Stimulated activated naive B cell treated with anti-CD40 and anti-IgM and Interleukin-4, amounts not matched to agents 10 μg/mL and 1 μg/mL and 100 μg/mL, for 72 hours (primary cell): ENCODE measurements at places on chromosomes 1 and 21.

GRCh38 chr1:29746076-29746665 lies 509.8 kb downstream of the PTPRU start:
- DNase-seq, result no peak

GRCh38 chr1:10187026-10187334 lies 23.4 kb upstream of the KIF1B start:
- no peak for DNase-seq

DNA sequence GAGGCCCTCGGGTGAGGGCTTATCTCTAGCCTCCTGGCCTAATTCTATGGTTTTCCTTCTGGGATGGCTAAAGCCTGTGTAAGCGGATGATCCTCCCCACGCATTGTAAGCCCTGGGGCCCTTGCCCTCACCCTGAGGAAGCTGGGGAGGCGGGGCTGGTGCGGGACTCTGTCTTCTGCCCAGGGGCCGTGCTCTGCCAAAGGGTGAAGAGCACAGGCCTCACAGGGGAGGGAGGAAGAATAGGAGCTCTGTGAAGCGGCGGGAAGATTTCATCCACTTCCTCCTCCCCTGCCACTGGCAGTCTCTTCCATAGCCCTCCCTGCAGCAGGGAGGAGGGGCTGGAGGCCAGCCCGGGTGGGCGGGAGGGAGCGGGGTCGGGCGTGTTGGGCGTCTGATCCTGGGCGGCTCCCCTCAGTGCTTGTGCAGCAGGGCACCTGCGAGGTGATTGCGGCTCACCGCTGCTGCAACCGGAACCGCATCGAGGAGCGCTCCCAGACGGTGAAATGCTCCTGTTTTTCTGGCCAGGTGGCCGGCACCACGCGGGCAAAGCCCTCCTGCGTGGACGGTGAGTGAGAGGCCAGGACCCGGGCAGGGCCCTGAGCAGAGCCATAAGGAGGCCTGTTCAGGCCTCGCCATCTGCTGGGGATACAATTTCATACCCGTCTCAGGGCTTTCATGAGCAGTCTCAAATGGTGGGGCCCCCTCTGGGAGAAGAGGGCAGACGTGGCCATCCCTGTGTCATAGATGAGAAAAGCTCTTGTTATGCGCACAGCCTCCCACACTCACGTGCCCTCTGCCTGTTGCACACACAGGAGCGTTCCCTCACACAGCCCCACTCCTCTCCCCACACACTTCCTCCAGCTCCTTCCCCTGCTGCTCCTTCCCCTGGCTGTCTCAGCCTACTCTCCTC lies 7.7 kb upstream of the PPM1J start:
- no peak for DNase-seq

- DNase-seq, result peak; percentile 31
Measured at GRCh38 chr1:16072616-16073484, 601 bp downstream of the FAM131C start.

GRCh38 chr1:2592672-2593071 lies 6.1 kb downstream of the PRXL2B start:
- DNase-seq, result no peak

- no peak for DNase-seq
Measured at GRCh38 chr1:21647431-21648351, 21.5 kb downstream of the RAP1GAP start.

GRCh38 chr1:200262326-200262965 lies 147.4 kb downstream of the ZNF281 start:
- DNase-seq, result no peak

DNA sequence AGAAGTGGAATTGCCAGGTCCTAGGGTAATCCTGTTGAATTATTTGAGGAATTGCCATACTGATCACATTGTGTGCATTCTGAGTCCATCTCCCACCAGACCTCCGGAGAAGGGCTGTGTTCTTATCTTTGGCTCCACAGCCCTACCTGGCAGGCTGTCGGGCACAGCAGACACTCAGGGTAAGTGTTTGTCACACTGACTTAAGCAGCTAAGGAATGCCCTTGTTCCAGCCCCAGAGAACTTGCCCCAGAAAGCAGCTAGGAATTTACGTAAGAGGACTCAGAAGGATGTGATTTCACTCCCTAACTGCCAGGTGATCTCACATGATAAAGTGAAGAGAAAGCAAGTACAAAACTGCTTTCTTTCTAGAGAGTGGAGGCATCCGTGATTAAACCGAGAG lies 21.0 kb downstream of the VASH2 start:
- no peak for DNase-seq

GRCh38 chr1:193325042-193325441 lies 138.6 kb upstream of the B3GALT2 start:
- DNase-seq, result no peak

- no peak for DNase-seq
Measured at GRCh38 chr1:111565968-111566367, 53.6 kb upstream of the RAP1A start.

DNA sequence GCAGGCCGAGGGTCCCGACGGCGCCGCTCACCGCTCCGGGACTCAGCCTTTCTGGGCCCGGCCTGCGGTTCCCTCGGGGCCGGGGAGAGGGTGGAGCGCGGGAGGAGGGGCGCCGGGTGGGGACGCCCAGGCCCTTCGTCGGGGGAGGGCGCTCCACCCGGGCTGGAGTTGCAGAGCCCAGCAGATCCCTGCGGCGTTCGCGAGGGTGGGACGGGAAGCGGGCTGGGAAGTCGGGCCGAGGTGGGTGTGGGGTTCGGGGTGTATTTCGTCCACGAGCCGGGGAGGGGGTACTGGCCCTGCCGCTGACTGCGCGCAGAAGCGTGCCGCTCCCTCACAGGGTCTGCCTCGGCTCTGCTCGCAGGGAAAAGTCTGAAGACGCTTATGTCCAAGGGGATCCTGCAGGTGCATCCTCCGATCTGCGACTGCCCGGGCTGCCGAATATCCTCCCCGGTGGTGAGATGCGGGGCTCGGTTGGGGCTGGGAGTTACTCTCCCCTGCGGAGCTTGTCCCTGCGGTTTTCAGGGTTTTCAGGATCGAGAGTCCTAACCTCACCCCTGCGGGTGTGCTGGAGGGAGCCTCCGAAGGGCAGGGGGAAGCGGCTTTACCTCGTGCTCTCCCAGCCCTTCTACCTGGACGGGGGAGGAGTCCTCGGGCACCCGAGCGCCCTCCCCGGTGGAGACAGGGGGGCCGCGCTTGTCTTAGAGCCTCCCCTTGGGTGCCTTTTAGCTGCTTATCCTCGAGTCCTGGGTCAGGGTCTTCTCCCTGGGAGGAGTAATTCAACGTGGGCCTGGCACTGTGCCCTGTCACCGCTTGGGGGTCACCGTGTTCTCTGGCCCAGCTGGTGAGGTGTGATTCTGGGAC lies 2.1 kb downstream of the SAMD11 start:
- DNase-seq, result no peak

DNA sequence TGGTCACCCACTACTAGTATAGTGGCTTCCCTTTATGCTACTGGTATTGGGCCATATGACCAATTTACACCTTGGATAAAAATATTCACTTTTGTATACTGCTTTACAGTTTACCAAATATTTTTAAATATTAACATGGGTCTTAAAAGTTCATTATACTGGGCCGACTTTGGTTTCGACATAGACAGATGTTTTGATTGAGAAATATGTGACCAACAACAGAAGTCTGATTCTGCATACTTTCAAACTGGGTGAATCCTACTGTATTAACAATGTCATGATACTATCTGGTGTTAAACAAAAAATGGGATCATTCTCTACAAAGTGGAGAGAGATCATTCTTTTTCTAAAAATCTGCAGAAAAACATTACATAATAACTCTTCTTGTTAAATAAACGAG lies 134.8 kb downstream of the AKT3 start:
- no peak for DNase-seq

DNA sequence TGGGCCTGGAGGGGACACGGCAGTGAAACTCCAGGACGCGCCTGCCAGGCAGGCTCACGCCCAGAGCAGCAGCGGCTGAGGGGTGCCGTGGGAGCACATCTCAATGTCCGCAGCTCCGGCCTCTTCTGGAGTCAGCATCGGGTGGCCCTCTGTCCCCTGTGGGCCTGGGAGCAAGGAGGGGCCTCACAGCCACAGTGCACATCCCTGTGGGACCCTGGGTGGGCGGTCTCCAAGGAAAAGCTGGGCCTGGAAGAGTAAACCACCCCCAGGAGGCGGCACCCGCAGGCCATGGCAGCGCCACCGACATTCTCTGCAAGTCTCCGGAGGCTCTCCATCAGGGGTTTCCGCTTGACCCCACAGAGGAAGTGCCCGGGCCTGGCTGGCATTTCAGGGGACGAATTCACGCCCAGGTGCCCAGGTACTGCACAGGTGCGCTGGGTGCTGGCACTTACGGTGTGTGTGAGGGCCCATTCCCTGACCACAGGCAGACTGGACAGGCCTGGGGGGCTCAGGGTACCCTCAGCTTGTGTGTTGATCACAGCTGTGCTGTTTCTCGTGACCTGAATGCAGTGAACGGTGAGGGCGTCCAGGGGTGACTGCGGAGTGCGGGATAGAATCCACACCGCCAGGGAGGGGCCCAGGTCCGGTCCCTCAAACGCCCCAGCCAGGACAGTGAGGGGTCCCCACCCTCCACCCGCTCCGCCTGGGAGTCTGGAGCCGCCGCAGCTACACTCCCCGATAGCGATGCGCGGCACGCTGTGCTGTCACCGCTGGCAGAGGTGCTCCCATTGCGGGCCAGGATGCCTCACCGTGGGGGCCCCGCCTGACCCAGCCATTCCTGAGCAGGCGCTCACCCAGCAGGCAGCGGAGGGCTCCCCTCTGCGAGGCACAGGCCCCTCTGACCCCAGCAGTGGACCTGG lies 16.6 kb upstream of the RNF223 start:
- DNase-seq, result no peak

DNA sequence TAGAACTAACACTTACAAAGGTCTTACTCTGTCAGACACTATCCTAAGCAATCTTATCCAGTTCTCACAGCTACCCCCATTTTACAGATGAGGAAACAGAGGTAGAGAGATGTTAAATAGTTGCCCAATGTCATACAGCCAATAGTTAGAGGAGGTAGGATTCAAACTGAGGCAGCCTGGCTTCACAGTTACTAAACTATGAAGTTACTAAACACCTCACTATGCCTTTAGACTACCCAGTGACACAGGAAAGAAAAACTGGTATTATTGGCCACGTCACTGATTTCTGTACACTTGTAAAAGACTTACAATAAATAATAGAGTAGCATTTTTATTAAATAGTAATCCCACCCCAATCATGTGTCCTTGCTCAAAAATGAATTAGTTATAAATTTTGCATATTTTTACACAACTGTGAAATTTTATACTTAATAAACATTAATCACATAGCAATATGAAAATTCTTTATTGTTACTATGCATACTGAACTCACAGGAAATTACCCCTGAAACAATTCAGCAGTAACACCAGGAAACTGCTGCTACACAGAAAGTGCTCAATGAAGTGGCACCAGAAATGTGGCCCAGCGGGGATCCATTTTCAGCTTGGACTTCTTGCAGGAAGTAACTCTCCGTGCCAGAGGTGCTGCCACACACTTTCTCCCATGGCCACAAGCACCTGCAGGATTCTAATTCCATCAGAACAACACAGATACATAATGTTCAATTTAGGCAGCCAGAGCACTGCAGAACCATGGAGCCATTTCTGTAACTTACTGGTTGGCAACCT lies 69.4 kb downstream of the VAV3 start:
- DNase-seq, result no peak

GRCh38 chr1:47468709-47469389 lies 31.0 kb downstream of the FOXD2 start:
- DNase-seq, result no peak

DNA sequence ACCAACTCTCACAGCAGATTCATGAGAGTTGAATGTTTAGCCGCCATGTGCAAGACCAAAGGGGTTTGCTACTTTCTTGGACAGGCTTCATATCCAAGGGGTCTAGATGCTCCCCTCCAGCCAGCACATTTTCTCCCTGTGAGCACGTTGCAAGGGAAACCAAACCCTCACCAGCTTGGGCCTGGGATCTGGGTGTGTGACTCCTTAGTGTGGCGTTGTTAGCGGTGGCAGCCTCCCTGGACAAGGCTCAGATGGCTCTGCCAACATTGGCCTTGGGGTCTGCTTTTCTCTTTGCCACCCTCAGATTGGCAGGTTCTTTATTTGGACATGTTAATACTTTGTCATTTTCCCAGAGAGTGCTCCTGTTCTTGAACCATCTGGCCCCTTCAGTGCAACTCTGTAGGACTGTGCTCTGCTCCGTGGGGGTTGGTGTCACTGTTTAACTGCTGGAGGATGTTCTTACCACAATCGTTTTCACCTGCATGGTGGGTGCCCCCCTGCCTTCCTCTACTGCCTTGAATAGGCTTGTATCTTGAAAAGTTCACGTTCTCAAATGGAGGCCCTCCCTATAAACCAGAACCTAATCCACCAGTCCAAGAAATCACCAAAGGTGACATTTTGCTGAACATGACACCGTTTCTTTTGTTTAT lies 13.4 kb downstream of the ABCG1 start:
- DNase-seq, result no peak

DNA sequence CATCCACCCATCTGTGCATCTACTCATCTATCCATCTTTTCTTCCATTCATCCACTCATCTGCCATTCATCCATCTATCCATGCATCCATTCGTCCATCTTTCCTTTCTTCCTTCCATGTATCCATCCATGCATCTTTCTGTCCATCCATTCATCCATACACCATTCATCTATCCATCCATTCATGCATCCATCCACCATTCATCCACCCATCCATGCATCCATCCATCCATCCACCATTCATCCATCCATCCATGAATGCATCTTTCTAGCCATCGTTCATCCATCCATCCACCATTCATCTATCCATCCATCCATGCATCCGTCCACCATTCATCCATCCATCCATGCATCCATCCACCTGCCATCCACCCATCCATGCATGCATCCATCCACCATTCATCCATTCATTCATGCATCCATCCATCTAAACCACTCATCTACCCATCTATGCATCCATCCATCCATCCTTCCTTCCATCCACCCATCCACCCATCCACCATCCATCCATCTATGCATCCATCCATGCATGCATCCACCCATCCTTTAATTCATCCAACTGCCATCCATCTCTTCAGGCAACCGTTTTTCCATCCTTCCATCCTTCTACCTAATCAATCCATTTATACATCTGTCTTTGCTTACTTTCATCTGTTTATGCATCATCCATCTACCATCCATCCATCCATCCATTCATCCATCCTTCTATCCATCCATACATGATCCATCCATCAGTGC lies 87.1 kb downstream of the TRIM11 start:
- no peak for DNase-seq

- no peak for DNase-seq
Measured at GRCh38 chr1:112506731-112507130, 2.0 kb upstream of the WNT2B start.

- no peak for DNase-seq
Measured at GRCh38 chr1:232600424-232601258, 29.3 kb downstream of the SIPA1L2 start.

- DNase-seq, result no peak
Measured at GRCh38 chr1:177287994-177288393, 117.2 kb downstream of the BRINP2 start.
